ENCODE measurements at places on chromosomes 5 and 9.

DNA sequence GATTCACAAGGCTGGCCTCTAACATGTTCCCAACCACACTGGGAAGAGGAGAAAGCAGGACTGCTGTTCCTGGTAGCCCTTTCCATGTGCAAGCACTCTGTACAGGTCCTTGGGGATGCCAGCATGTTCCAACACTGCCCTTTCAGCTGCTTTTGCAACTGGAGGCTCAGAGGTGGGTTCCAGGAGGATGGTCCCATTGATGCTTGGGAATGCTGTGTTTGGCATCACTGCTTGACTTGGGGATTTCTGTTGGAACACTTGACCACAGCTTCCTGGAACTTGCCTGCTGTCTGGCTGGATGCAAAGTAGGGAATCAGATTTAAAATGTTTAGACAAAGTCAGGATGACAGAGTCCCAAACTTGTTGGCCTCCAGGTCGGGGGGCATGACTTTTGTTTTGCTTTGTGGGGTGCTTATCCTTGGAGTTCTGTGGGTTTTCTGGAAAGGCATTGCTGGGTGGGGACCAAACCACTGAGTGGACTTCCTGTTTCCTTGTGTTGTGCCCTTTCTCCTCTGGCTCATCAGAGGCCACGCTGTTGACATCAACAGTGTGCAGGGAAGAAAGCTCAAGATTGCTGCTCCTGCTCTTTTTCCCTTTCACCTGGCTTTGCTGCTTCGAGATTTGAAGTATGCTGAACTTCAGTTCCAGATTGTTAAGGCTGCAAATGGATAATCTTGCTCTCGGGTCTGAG, 148.5 kb upstream of the RPS23 start:
- no peak overlapping the region for H3K27ac ChIP-seq
- DNase-seq = no peak
- H3K27me3 ChIP-seq = peaks cover 5% of the 10 kb centered on the region
- H3K4me1 ChIP-seq = peaks cover 25% of the 10 kb centered on the region
- H3K36me3 ChIP-seq = no peaks in the 10 kb centered on the region
- H3K4me3 ChIP-seq = no peak overlapping the region

DNA sequence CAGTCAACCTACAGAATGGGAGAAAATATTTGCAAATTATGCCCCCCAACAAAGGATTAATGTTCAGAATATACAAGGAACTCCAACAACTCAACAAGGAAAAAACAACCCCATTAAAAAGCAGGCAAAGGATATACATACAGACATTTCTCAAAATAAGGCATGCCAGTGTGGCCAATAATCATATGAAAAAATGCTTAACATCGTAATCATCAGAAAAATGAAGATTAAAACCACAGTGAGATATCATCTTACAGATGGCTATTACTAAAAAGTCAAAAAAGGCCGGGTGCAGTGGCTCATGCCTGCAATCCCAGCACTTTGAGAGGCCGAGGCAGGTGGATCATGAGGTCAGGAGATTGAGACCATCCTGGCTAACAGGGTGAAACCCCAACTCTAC, 103.2 kb downstream of the KLHL3 start:
- H3K27me3 ChIP-seq = peaks cover 3% of the 10 kb centered on the region
- H3K4me1 ChIP-seq = peaks cover 28% of the 10 kb centered on the region
- no peak overlapping the region for H3K4me3 ChIP-seq
- no peak for DNase-seq

GRCh38 chr5:35302544-35302943, 72.3 kb upstream of the PRLR start:
- H3K4me1 ChIP-seq = no peaks in the 10 kb centered on the region
- no peak for DNase-seq
- H3K27ac ChIP-seq = no peak overlapping the region
- no peak overlapping the region for H3K4me3 ChIP-seq
- 0 out of 2 replicates have a peak, but pooled peaks cover 3% of the 10 kb centered on the region for H3K27me3 ChIP-seq
- no peaks in the 10 kb centered on the region for H3K36me3 ChIP-seq

DNA sequence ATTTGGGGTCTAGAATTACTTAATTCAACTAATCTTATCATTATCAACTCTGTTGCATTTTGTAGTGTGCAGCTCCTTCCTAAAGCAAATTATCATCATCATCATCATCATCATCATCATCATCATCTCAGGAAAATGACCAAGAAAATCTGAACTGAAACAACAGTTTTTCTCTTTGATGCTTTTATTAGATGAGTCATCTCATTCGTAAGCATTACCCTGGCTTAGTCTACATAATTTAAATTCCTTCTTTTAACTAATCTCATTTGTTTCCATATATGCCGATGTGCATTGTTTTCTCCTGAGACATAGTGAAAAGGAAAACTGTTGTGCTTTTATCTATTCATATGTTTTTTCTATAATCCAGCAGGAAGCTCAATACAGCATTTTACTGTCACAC, 173.0 kb upstream of the PDE4D start:
- no peak overlapping the region for H3K4me3 ChIP-seq
- DNase-seq = peak; percentile 23
- H3K36me3 ChIP-seq = no peaks in the 10 kb centered on the region

Data from HFFc6 (cell line).